ENCODE measurements at places on chromosomes 3 and 15.

- DNase-seq = no peak
Measured at GRCh38 chr3:26428992-26429391, 193.6 kb upstream of the LRRC3B start.

DNA sequence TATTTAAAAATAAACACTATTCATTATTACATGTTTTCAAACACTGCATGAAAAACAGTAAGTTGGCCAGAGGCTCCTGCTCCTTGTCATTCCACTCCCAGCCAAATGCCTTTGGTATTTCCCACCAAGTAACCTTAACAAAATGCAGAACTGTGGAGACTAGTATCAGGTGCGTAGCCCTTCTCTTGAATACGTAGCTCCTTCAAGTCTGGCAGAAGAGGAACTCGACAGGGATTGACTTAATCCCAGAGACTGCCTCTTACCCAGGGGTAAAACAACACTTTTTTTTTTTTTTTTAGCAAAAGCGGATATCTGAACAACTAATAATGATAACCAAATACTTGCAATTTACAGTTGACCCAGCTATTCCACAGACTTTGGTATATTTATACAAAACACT lies 738 bp downstream of the COMMD2 start:
- no peak for DNase-seq

DNA sequence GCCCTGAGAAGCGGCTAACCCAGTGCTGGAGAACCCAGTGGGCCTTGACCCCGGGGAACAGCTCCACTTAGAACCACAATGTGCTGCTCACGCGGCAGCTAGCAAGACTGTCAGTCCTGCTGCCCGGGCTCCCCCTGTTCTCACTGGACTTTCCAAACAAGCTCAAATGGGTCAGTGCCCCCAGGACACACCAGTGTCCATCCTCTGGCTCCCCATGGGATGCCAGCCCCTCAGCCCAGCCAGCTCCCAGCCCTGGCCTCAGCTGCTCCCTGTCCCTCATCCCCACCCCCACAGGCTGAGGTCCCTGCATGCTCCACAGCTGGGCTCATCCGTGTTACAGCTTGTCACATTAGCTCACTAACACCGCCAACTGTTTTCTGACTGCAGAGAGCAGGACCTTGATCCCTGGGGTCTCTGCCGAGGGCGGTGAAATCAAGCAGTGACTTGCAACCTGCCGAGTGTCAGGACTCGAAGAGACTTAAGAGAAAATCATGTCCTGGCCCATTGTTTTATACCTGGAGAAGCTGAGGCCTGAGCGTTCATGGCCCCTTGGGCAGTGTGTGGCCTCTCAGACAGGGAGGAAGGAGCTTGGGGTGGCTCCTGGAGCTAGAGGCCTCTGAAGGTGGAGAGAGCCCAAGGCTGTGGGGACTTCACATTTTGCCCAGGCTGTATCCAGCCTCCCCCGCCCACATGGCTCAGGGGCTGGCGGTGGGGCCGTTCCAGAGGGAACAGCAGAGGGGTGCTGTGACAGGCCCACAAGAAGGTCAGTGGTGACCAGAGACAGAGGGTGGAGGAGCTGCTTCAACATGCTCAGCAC lies 157.5 kb downstream of the MEGF11 start:
- no peak for DNase-seq

GRCh38 chr15:22903427-22903826 lies 65.0 kb downstream of the NIPA2 start:
- no peak for DNase-seq

- no peak for DNase-seq
Measured at GRCh38 chr3:159806412-159806811, 182.2 kb upstream of the IL12A start.

DNA sequence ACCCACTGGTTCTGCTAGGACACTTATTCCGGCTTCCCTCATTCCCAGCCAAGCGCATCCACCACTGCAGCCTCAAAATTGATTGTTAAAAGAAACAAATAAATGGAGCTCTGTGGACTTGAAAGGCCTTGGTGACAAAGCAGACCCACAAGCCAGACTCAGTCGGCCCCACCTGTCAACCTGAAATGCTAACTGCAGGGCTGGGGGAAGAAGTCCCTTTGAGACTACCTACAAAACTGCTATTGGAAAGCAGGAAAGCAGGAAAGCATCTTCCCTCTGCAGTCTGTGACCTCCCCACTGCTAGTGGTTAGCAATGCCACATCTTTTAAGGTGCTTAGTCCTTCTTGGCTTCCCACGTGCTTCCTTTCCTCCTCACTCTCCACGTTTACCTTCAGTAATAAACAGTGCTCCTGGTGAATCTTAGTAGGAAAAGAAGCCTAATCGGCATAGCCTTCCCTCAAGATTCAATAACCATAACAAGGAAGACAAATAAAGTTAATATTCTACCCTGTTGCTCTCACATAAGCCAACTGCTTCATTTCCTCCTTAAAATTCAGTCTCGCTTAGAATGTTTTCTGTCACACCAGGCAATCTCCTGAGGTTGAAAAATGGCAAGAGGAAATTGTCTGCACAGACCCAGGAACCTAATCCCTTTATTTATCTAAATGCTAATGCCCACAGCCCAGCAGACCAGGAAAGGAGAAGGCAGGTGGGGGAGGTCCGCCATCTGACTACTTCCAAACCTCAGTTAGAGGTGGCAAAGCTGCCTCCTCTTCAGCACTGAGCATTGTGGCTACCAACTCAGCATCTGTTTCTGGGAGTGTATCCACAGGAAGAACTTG lies 296.2 kb downstream of the NEK10 start:
- no peak for DNase-seq
